ENCODE measurements at places on chromosomes 6 and 20.

DNA sequence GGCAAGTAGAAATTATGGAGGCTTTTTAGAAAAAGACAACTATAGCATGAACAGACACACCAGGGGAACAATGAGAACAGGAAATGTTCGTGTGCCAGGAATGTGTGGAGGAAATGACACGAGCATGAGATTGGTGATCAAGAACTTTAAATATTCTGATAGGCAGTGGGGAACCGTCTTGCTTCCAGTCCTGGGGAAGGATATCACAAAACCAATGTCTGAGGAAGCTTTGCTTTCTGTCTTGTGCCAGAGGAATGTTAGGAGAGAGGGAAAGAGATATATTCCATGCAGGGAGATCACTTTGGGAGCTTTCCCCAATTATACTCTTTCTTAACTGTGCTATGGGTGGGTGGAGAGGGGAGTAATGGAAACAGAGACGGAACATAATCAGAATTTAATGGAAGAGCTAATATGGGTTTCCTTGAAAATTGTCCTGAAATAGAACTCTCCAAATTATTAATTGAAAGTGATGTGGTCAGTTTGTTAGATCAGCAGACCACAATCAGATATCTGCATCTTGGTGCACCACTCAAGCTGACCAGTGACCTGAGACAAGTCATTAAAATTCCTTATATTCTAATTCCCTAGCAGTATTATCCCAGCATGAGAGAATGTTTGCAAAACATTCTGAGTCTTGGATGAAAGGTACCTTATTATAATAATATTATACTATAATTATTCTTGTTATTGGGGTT, 178.2 kb downstream of the SOX4 start:
- DNase-seq: no peak

DNA sequence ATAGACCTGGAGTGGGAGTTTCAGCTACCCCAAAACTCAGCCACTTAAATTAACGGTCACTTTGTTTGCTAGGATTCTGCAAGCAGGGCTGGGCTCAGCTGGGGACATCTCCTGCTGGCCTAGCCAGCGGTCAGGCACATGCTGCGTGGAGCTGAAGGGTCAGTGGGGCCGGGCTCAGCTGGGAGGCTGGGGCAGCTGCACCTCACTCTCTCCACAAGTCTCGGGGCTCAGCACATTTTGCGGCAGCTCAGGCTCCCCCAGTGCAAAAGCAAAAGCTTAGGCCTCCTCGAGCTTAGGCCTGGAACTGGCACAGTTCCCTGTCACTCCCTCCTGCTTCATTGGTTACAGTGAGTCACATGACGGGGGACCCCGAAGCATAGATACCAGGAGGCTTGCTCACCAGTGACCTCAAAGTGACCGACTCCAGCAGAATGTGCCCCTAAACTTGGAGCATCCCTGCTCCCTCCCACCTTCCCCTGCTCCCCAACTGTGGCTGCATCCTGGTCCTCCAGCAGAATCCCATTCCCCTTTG, 80.6 kb upstream of the CST7 start:
- DNase-seq: no peak

DNA sequence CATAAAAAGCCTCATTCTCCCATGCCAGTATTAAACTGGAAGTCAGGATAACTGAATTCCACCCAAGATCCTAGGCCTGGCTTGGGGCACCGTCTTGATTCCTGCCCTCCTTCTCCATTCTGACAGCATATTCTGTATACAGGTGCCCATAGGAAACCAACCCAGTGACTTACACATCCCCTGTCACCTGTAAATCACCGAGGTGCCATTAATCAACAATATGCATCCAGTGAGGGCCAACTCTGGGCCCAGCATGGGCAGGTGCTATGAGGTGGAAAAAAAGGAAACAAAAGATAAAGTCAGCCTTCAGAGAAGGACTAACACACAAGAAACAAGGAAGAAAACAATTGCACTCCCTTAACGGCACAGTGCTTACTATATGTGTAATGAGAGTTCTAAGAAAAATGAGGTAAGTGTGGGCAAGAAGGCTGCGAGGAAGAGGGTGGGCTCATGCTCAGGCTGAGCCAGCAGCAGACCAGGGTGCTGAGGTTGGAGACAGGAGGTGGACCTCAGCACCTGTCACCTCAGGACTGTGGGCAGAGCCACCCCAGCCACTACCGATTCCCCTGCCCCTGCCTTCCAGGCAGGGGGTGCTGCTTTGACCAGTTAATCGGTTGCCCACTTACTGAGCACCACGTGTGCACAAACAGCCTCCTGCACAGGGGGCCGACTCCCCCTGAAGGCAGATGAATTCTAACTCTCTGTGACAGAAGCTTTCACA, 105.9 kb downstream of the TRERF1 start:
- no peak for DNase-seq

GRCh38 chr6:106106276-106107042, 20.3 kb downstream of the PRDM1 start:
- DNase-seq: no peak

- DNase-seq: no peak
Measured at GRCh38 chr6:15712797-15713196, 50.0 kb upstream of the DTNBP1 start.

- no peak for DNase-seq
Measured at GRCh38 chr6:15387118-15387517, 141.2 kb downstream of the JARID2 start.

GRCh38 chr6:9463311-9463710, 951.6 kb downstream of the TFAP2A start:
- DNase-seq: no peak

GRCh38 chr6:43454696-43455530, 435 bp downstream of the DLK2 start:
- DNase-seq: peak; percentile 9

- no peak for DNase-seq
Measured at GRCh38 chr6:149859368-149859767, 4.8 kb downstream of the LRP11 start.

DNA sequence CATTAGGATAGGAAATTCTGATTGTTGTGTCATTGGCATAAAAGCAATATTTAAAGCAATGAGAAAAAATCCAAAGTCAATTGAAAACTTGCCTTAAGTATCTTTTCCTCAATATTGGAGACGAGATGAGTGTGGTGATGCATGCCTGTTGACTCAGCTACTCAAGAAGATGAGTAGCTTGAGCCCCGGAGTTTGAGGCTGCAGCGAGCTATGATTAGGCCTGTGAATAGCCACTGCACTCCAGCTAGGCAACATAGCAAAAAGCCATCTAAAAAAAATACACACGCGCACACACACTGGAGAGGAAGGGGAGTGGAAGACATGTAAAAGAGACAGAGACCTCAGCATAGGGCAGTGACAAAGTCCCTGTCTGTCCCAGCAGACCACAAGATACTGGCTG, 9.7 kb upstream of the MARCKS start:
- no peak for DNase-seq

GRCh38 chr6:45728674-45729073, 287.0 kb downstream of the CLIC5 start:
- DNase-seq: no peak

GRCh38 chr6:107867302-107867615, 43.1 kb upstream of the SCML4 start:
- DNase-seq: no peak

DNA sequence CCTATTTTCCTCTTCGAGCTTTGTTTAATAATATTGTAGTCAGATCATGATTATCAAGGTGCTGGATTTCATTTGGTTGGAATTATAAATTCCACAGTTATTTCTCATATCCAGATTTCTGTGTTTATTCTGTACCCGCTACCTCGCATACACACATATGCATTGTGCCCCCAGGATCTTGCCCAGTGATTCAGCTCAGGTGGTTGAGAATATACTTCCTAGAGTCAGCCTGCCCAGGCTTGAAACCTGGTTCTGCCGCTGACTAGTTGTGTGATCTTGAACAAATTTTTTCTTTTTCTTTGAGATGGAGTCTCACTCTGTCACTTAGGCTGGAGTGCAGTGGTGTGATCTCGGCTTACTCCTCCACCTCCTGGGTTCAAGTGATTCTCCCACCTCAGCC, 14.7 kb downstream of the GINM1 start:
- no peak for DNase-seq

GRCh38 chr20:58675641-58676040, 17.0 kb upstream of the NPEPL1 start:
- no peak for DNase-seq

GRCh38 chr20:4320291-4320690, 304.9 kb upstream of the RNF24 start:
- DNase-seq: no peak

DNA sequence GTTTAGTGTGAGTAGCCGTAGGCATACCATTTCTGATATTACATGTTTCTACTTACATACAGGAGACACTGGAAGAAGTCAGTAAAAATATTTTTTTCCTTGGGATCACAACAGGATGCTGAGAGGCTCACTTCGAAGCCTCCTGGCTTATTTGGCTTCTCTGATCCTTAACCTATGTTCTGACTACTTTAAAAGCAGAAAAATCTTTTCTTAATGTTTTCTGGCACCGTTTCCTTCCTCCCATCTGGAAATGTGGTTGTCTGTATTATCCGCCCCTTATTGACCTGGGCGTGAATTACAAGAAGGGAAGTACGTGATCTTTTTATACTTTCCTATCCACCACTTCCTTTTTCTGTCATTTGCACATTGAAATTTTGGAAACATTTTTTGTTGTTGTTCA, 379.6 kb downstream of the COL12A1 start:
- no peak for DNase-seq

DNA sequence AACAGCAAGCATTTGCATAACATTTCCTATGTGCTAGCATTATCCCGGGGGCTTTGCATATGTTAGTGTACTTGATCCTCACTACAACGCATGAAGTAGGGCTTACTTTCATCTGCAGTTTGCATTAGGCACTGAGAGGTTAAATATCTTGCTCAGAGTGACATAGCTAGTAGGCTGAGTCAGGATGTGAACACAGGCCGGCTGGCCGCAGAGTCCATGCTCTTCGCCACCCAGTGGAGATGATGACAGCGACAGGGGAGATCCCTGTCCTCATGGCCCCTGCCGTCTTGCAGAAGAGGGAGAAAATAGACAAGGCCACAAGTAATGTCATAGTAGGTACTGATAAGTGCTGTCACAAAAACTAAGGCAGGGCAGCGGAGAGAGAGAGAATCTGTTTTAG, 46.9 kb downstream of the LYRM4 start:
- DNase-seq: no peak

GRCh38 chr6:1821513-1822183, 211.9 kb downstream of the FOXC1 start:
- no peak for DNase-seq

- no peak for DNase-seq
Measured at GRCh38 chr6:14540276-14540675, 422.7 kb downstream of the CD83 start.

GRCh38 chr20:298776-299391, 1.5 kb downstream of the ZCCHC3 start:
- DNase-seq: no peak

- DNase-seq: no peak
Measured at GRCh38 chr6:134152767-134153485, 100.5 kb upstream of the SLC2A12 start.

GRCh38 chr6:17628873-17629272, 28.8 kb downstream of the FAM8A1 start:
- no peak for DNase-seq

DNA sequence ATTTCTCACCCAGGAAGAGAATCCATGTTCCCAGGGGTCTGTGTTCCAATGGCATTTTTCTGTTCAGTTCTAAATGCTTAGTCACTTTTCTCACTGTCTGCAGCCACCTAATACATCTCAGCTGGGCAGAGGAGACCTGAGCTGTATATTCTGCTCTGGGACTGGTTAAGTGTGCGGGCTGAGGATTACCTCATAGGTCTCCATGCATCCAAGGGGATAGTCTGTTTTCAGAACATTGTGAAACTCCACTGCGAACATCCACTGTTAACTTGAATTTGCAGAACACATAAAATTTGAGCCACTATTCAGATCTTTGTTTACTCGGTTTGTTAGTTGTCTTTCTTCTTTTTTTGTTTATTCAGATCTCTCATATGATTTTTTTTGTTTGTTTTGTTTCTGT, 947.1 kb downstream of the TFAP2A start:
- DNase-seq: no peak

- no peak for DNase-seq
Measured at GRCh38 chr6:90406957-90407356, 110.3 kb upstream of the BACH2 start.

GRCh38 chr6:139303185-139303584, 11.4 kb upstream of the TXLNB start:
- DNase-seq: no peak

GRCh38 chr6:150492941-150493340, 106.7 kb upstream of the PLEKHG1 start:
- no peak for DNase-seq

- DNase-seq: no peak
Measured at GRCh38 chr6:39819676-39820075, 27.5 kb downstream of the DAAM2 start.

DNA sequence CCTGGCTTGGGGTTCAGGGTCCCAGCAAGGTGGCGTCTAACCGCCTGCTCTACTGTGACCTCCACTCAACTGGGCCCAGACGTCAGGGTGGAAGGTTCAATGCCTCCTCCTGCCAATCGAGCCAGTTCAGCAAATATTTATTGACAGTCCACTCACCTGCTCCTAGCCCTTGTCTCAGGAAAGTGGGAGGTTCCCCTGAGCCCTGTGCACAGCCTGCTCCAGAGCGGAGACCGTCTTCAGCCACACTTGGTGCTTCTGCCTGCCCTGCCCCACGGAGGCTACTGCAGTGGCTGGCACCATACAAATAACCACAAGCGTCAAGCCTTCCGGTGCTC, 6.1 kb downstream of the CCDC167 start:
- no peak for DNase-seq

- DNase-seq: no peak
Measured at GRCh38 chr6:166618866-166619761, 7.9 kb downstream of the RPS6KA2 start.

DNA sequence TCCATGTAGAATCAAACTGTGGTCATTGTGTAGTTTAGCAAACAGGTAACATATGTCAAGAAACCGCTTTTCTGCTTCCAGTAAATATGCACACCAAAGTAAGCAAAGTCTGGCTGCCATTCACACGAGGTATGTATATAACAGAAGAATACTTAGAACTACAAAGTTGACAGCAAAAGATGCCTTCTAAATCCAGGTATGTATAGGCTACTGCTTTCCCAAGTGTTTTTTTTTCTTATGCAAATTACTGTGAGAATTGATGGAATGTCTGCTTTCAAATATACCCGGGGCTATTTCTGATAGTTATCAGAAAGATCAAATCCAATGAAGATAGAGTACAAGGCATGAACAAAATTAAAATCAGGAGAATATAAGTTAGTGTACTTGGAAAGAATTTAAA, 229.2 kb downstream of the HACE1 start:
- DNase-seq: no peak

GRCh38 chr6:43016176-43016942, 2.3 kb downstream of the KLHDC3 start:
- no peak for DNase-seq

DNA sequence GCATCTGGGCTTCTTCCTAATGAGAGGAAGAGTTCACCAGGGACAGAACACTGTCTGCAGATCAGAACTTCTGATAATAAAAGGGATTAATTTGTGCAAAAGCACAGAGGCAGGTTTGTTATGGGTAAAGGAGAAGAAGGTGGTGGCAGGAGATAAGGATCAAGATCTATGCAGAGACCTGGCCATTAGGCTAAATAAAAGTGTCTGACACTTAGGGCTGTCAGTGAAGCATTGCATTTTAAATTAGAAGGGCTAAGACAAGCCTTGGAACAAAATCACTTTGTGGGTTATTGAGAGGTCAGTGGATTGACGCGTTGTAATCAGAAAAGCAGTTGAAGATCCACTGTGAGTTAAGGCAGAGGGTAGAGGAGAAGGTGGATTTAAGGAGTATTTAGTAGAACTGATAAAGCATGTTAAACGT, 76.8 kb downstream of the MAP3K4 start:
- no peak for DNase-seq

- DNase-seq: no peak
Measured at GRCh38 chr6:16766836-16767745, 5.8 kb upstream of the ATXN1 start.

All from stimulated activated CD8-positive, alpha-beta memory T cell treated with anti-CD3 and anti-CD28 coated beads, Interleukin-2, amount 100 ng/mL, for 48 hours (primary cell).